ENCODE measurements at places on chromosomes 1 and 21. TPM values are rescaled to one million over a fixed set of nuclear protein-coding genes. Genes with fewer than 3 reads are reported as not detected.

Gene ELAVL4
- total RNA-seq, result not detected

Gene KRTAP12-2
- total RNA-seq, result not detected

Gene FAM167B
- 1.5 TPM for total RNA-seq

Gene SPSB1
- total RNA-seq, result not detected

Gene F13B
- not detected for total RNA-seq

Gene GBP5
- not detected for total RNA-seq

Gene PRDM2
- total RNA-seq, result 36.0 TPM

Gene ZNF124
- total RNA-seq, result 75.6 TPM

Gene ST6GALNAC3
- 3.3 TPM for total RNA-seq

DNA sequence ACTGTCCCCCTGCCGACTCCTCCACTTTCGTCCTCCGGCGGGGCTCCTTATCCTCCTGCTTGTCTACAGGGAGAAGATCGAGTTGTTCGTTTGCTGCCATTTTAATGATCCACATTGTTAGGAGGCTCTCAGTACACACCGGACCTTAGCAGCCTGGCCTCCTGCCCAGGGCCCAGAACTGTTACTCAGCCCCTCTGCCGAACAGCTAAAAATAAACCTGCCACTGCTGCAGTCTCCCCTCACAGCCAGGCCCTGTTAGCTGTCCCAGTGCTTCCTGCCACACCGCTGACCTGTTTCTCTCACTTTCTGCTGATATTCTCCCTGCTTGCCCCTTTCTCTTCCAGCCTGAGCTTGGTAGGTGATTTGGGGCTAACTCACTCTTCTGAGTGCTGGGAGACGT is 8.3 kb downstream of the MAPKAPK2 start:
- DNase-seq, result no peak

DNA sequence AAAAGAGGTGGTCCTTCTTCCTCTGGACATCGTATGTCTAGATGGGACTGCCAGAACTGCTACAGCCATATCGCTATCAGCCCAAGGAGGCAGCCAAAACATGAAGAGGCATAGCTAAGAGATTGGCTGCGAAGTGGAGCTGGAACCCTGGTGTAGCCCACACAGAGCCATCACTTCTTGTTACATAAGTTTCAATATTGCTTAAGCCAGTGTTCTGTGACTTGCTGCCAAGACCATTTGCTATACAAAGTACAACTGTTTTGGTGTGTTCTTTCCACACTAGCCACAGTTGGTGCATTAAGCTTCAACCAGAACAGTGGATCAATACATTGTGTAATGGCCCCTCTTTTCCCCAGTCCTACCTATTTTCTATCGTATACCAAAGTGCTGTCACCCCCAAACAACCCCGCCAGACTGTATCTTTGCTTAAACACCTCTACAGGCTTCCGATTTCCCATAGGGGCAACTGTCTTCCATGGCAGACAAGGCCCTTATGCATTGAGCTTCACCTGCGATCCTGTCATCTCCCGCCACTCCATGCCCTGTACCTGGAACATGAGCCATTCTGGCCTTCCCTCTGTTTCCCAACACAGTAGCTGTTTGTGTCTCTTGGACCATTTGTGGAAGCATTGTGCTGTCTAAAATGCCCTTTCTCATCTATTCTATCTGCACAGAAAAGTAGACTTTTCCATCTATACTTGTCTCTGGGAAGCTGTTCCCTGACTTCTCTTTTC is 241.8 kb downstream of the TTLL7 start:
- DNase-seq, result no peak

GRCh38 chr21:43716376-43717165 is 2.4 kb upstream of the PDXK start:
- peak; percentile 68 for DNase-seq

DNA sequence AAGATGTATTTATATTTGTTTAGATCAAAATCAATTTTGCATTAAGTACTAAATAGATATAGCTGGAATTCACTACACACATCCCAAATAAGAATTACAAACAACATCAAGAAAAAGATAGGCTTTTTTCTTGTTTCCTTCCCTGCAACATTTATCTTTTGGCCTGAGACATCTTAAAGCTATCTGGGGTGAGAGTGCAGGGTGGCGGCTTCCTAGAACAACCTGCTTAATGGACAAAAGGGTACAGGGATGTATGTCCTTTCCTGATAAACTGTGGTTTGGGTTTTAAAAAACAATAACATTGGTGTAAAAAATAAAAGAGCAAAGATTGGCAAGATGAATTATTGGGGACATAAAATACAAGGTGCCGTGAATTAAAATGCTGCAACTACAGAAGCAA is 54.4 kb downstream of the EPRS1 start:
- DNase-seq, result no peak

DNA sequence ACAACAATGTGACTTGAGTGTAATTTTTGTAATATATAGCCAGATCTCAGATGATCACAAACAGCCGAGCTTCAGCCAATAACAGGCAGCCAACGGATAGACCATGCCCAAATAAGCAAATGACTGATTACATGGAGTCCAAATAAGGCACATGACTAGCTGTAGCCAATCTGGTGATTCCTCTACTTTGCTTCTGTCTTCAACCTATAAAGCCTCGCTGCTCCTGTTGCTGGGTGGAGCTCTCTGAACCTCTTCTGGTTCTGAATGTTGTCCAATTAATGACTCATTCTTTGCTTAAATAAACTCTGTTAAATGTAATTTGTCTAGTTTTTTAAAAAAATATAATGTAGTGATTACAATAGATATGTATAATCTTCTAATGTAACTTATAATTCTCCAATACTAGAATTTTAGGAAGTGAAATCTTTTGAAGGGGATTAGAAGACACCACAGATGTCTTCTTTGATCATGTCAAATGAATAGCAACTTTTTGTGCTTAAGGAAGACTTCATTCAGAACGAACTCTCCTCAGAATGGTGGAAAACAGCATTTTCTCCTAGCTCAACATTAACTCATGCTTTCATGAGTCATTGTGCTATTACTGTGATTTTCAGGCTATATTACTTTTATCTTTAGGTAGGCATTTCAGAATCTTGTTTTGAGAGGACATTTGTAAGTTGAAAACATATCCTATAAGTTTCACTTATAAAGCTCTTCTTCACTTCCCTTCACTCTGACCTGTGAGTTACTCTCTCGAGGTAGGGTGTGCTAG is 857.8 kb upstream of the B3GALT2 start:
- DNase-seq, result no peak

DNA sequence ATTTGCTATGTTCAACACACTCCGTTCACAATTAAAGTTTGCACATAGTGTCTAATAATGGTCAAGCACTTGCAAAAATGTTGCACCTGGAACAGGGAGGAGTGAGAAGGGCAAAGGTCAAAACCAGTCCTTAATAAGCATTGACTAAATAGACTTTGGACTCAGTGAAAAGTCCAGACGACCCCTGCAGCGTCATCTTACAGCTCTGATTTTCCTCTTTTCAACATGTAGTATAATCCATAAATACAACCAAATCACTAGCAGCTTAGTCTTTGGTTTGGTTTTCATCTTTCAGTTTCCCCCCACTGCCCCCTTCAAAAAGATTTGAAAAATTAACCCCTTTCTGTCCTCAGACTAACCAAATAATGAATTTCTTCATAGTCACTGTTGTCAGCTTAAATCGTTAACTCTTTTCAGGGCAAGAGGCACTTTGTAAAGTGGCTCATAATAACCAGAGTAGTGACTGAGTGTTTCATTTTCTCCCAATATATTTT is 290.3 kb downstream of the PTPRC start:
- no peak for DNase-seq

DNA sequence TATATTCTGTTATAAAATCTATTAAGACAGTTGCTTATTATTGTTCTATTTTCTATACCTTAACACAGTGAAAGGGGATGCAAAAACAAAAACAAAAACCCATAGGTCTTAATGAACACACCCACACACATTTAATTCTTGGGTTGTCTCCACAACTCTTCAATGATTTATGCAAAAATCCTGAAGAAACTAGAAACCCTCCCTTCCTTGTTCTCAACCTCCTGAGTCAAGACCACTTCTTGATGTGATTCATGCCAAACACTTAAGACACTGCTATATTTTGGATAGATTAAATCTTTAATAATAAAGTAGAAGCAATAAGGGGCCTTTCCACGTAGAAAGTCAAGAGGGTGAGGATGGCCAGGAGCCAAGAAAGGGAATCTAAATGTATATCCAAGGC is 23.4 kb downstream of the SCAF4 start:
- DNase-seq, result no peak

GRCh38 chr1:115433483-115433882 is 95.4 kb upstream of the NGF start:
- no peak for DNase-seq

DNA sequence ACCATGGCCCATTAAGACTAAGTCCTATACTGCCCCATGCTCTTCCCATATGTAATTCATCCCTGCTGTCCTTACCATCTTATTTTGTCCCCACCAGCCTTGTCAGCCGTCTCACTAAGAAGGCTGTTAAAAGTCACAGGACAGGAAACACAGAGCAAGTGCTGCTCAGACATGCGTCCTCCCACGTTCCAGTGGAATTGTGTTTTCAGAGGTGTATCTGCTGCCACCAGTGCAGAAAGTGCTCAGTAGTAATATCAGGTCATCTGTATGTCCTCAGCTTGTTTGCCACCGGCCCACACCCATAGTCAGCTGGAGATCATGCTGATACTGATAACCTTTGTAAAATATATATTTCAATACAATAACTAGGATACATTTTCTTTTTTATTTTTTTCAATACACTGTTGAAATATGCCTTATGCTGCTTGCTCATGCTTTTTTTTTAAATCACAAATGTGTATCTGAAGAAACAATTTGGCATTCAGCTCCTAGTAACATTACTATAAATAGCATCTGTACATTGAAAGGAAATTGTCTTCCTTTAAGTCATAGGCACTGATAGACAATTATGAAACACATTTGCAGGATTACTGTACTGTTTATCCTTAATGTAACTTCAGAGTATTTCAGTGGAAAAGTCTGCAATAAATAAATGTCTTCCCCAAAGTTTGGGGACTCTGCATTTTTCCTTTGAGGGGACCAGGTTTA is 156.9 kb downstream of the EDEM3 start:
- no peak for DNase-seq

GRCh38 chr1:191609305-191609704 is 549.0 kb upstream of the RGS18 start:
- DNase-seq, result no peak

GRCh38 chr1:54287801-54288211 is 87.8 kb downstream of the MRPL37 start:
- no peak for DNase-seq

DNA sequence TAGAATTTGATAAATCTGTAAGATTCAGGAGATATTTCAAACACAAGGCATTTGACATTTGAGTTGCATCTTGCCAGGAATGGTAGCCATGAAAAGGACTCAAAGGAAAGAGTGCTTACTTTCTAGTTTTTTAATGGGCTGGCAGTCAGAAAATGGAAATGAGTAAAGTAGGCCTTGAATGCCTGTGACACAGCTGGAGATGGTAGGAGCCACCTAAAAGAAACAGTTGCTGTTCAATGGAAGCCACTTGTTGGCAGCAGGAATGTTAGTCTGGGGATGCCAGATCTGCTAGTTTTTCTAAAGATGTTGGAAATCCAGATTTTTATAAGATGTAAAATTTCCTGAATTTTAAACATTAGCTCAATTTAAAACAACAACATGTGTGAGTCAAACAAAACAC is 43.6 kb downstream of the CACHD1 start:
- DNase-seq, result no peak

DNA sequence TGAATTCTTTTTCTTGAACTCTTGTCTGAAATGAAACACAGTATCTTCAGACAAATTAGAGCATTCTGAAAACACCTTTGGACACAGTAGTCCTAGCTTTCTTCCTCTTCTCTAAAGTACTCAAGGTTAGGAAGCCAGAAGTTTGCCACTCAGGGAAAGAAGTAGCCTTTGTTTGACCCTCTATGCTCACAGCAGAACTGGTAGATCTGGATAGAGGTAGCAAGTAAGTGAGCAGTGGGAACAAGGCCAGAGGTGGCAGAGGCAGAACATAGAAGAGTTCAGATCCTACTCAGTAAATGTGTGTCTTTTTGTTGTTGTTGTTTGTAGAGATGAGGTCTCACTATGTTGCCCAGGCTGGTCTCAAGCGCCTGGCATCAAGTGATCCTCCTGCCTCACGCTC is 7.4 kb upstream of the PIGR start:
- DNase-seq, result no peak

GRCh38 chr1:78825561-78825960 is 175.9 kb downstream of the IFI44 start:
- DNase-seq, result no peak

DNA sequence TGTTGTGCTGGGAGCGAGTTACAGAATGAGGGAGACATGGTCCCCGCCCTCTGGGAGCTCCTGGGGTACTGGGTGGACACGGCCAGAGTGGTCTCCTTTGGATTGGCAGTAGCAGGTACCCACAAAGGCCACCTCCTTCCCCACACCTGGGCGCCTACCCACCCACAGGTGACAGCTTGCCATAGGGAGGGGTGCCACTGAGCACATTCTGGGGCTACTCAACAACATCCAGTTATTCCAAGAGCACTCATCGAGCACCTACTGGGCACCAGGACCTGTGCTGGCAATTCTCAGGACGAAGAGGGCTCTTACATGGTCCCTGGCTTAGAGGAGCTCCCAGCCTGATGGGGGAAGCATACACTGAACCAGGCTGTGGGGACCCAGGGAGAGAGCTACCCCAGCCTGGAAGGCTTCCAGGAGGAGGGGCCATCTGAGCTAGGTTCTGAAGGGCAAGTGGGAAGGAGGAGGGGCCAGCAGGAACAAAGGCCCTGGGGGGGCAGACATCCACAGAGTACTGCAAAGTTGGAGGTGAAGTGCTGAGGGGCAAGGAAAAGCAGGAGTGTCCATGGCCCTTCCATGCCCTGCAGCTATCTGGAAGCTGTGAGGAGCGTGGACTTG is 22.0 kb downstream of the MRPL37 start:
- no peak for DNase-seq

- no peak for DNase-seq
Observed at GRCh38 chr1:51990478-51990965, at the start of gene RAB3B. RAB3B (minus strand) TSS chr1:51990700; CDS start chr1:51977117, 13,583 bp downstream.

GRCh38 chr1:6578624-6579373 is 995 bp upstream of the ZBTB48 start:
- no peak for DNase-seq

DNA sequence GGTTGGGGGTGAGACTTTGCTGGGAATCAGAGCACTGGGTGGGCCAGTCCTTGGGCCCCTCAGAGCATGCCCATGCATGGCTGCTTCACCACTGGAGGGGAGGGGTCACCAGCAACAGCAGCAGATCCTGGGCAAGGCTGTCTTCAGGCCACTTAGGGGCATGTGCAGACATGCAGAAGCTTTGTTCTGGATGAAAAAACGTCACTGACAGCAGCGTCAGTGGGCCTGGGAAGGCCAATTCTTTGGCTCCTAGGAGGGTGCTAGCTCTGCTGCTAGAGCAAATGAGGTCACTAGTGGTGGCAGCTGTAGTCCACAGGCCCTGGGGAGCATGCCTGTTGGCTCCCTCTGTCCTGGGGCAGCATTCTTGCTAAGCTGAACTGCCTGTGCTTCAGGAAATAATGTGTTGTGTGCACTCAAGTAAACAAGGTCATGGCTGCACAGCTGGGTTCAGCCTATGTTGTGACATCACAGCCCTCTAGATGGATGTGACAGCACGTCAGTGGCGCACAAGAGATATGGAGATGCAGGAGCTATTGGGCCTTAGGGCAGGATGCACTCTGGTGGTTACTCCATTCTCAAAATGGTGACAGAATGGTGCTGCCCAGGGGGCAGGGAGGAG is 27.0 kb downstream of the ZC3H11B start:
- no peak for DNase-seq

- DNase-seq, result no peak
Observed at GRCh38 chr1:203317429-203318228, 12.3 kb downstream of the BTG2 start.

- DNase-seq, result no peak
Observed at GRCh38 chr1:178776553-178776952, 51.5 kb downstream of the RALGPS2 start.

GRCh38 chr21:42009018-42009830 is 936 bp downstream of the ZBTB21 start:
- peak; percentile 49 for DNase-seq
